ENCODE measurements at places on chromosomes 1 and 21.

- no peak for DNase-seq
These were observed 11.9 kb downstream of the EXTL2 start for GRCh38 chr1:100882698-100883097.

- DNase-seq = no peak
These were observed 146.6 kb downstream of the TLR5 start for GRCh38 chr1:222996310-222996975.

- no peak for DNase-seq
These were observed 104.0 kb downstream of the ZNF281 start for GRCh38 chr1:200305806-200306205.

- no peak for DNase-seq
These were observed 5.5 kb downstream of the AMPD2 start for GRCh38 chr1:109625176-109625575.

DNA sequence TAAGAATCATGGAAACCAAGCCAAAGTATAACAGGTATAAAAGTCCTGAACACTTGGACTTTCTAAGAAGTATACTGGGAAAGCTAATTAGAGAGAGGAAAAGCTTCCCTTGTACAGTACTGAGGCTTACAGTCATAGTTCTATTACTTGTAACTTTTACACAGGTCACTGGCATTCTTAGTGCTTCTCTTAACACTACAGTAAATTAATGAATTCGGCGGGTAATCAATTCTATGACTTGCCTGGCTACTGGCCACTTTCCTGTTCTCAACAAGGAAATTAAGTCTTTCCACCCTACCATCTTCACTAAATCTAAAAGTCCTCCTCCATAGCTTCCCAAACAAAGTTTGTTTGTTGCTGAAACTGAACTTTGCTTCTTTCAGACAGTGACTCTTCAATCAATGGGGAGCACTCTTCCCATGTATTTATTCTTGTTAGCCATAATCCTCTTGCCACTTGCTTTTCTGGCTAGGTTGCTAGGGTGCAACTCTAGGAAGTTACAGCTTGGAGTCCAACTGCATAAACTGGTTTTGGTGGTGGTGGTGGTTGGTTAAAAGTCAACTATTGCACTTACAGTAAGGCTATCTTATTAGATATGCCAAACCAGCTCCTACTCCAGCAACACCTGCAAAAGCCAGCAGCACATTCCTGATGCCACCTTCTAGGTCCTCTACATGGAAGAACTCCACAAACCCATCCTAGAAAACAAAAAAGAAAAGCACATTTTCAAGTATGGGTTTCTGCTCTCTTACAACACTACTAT lies 2.4 kb downstream of the MCL1 start:
- DNase-seq = no peak

- no peak for DNase-seq
These were observed 11.8 kb upstream of the IPP start for GRCh38 chr1:45762291-45762690.

DNA sequence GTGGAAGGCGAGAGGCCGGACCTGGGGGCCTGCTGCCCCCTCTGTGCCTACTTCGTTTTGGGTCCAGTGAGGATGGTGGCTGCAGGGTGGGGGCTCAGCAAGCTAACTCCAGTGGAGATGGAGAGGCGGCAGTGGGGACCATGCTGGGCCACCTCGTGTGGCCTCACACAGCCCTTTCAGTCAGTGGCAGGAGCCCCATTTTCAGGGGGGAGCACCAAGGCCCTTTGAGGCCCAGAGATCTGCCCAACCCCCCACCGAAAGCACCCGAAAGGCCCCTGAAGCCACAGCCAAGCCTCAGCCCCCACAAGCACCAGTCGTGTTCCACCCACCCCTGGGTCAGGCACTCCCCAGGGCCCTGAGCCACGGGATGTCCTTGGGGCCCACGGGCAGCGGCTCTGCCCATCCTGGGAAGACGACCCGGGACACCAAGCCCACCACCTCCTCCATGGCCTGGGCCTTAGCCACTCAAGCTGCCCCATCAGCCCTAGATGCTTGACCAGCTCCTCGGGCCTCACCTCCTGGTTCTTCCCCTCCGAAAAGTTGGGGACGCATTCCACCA lies 345 bp downstream of the FTCD start:
- DNase-seq = no peak

- DNase-seq = no peak
These were observed 7.1 kb downstream of the RIIAD1 start for GRCh38 chr1:151728151-151729054.

GRCh38 chr1:210364479-210364878 lies 35.8 kb downstream of the HHAT start:
- DNase-seq = no peak

Data from stimulated activated CD4-positive, alpha-beta T cell treated with anti-CD3 and anti-CD28 coated beads, Interleukin-2, amount 100 ng/mL, for 24 hours (primary cell).